ENCODE measurements at places on chromosomes 12 and 14. TPM values are rescaled to one million over a fixed set of nuclear protein-coding genes. Genes with fewer than 3 reads are reported as not detected.

The APOF gene
- not detected for total RNA-seq

The SLC35F4 gene
- not detected for total RNA-seq

The FAIM2 gene
- total RNA-seq: 2.6 TPM

The CLEC1A gene
- not detected for total RNA-seq

The TMEM132C gene
- total RNA-seq: not detected

The AHSA1 gene
- total RNA-seq: 101 TPM

The EAPP gene
- 46.3 TPM for total RNA-seq

The CCDC175 gene
- not detected for total RNA-seq

The FKBP4 gene
- 45.3 TPM for total RNA-seq

The ADAMTS20 gene
- total RNA-seq: not detected

The OR6C6 gene
- total RNA-seq: not detected

The KLRD1 gene
- 0.66 TPM for total RNA-seq

The M6PR gene
- total RNA-seq: 239 TPM

The BAZ2A gene
- 29.9 TPM for total RNA-seq

The DHRS7 gene
- total RNA-seq: 106 TPM

The MGAT4C gene
- total RNA-seq: not detected

The GLI1 gene
- 1.6 TPM for total RNA-seq

The RHEBL1 gene
- not detected for total RNA-seq

The NRXN3 gene
- total RNA-seq: under 0.01 TPM

The IAPP gene
- not detected for total RNA-seq

The TSPAN19 gene
- under 0.01 TPM for total RNA-seq

The FOXG1 gene
- 0.83 TPM for total RNA-seq

The OAS3 gene
- total RNA-seq: 5.8 TPM

The IL23A gene
- total RNA-seq: 0.50 TPM

The TSPAN8 gene
- total RNA-seq: 0.15 TPM

The JAG2 gene
- 1.6 TPM for total RNA-seq

The EPYC gene
- not detected for total RNA-seq

The PROX2 gene
- not detected for total RNA-seq

The C1RL gene
- 50.2 TPM for total RNA-seq

The ARHGDIB gene
- total RNA-seq: 4.7 TPM

The CCDC197 gene
- not detected for total RNA-seq

The CLEC14A gene
- total RNA-seq: 15.9 TPM

The PLEKHG7 gene
- total RNA-seq: not detected

The LACRT gene
- total RNA-seq: not detected

The FAM161B gene
- total RNA-seq: 4.1 TPM

The ZNF385A gene
- total RNA-seq: 2.9 TPM

The TPPP2 gene
- total RNA-seq: not detected

The WBP11 gene
- 10.8 TPM for total RNA-seq

The NAV3 gene
- 41.2 TPM for total RNA-seq

The STYX gene
- total RNA-seq: 18.0 TPM

The IGF1 gene
- 0.83 TPM for total RNA-seq

The FITM1 gene
- 0.44 TPM for total RNA-seq

The EEF1AKMT3 gene
- total RNA-seq: 10.3 TPM

The FSCB gene
- not detected for total RNA-seq

The PIWIL1 gene
- total RNA-seq: not detected

The TSHR gene
- 0.33 TPM for total RNA-seq

The CIT gene
- 12.9 TPM for total RNA-seq

The RNF212B gene
- total RNA-seq: not detected

The CCDC85C gene
- 5.0 TPM for total RNA-seq

The PKP2 gene
- total RNA-seq: not detected

The GPR68 gene
- 23.2 TPM for total RNA-seq

The ADCY6 gene
- 44.5 TPM for total RNA-seq
